Activated CD4-positive, alpha-beta memory T cell treated with anti-CD3 and anti-CD28 coated beads, Interleukin-2, amount 10 ng/mL, durations not matched to agents 7 days and 5 days (primary cell): ENCODE measurements at places on chromosomes 7 and 10.

DNA sequence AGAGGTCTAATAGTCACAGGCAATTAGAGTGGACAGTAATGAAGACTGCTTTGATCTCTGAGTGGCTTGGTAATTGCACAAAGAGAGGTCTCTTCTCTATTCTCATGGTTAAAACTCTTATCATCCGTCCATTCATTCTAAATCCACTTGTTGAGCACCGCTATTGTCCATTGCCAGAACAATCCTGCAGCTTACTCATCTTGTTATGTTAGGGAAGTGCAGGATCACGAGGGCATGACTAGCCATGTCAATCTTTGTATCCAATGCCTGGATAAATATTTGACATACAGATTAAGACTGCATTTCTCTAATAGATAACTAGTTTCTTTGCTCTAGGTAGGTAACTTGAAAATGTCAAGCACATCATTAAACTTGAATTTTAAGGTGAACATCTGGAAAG is 14.9 kb downstream of the SFTPD start:
- no peak for DNase-seq

DNA sequence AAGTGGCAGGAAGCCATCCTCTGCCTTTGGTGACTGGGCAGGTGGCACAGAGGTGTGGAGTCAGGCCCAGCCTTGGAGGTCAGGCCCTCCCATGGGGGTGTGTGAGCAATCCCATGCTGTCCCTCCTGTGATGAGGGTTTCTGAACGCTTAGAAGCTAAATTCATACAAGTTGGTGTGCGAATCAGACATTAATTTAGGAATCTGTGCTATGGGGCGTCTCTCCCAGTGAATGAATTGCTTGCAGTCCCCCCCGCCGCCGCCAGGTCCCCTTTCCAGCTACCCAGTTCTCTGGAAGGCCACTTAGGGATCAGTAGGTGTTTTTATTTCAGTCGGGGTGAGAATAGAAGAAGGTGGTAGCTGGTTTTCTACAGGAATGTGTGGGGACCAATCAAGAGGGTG is 37.5 kb downstream of the LRRC18 start:
- DNase-seq = no peak

DNA sequence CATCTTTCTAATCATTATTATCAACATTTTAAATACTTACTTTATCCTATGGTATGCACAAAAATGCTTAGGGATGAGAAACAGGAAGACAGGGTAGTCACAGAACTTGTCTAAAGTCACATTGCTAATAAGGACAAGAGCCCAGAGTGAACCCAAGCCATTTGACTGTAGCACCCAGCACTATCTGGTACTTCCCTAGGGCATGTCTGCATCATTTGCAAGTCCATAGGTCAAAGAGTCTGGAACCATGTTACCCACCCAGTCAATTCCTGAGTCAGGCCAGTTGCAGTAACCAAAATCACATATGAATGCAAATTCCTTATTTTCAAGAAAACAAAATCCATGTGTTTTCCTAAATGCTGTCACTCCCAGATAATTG is 19.1 kb downstream of the ASAH2 start:
- no peak for DNase-seq

DNA sequence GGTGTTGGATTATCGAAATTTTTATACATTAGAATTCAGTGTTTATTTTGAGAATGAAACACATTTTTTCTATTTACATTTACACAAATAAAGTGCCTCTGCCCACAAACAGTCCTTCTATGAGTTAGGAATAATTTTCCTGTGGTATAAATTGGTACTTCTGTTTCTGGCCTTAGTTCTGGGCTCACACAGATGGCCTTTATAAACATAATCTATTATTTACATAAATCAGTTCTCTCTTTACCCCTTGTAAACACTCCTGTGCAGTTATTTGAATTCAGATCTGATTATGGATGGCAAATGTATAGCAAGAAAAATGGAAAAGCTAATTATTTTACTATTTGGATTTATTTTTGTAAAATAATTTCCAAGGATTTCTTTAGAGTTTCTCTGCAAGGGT is 143.2 kb downstream of the PRKG1 start:
- no peak for DNase-seq

GRCh38 chr10:3525832-3526449 is 259.1 kb downstream of the KLF6 start:
- no peak for DNase-seq
